ENCODE measurements at places on chromosomes 11 and 22. TPM values are rescaled to one million over a fixed set of nuclear protein-coding genes. Genes with fewer than 3 reads are reported as not detected.

GRCh38 chr11:1481483-1481825 is 5.1 kb downstream of the MOB2 start:
- H3K4me3 ChIP-seq: no peak overlapping the region
- no peaks in the 10 kb centered on the region for H3K27me3 ChIP-seq
- DNase-seq: no peak
- no peak overlapping the region for H3K27ac ChIP-seq

GRCh38 chr11:70423523-70424505 is 25.5 kb downstream of the CTTN start:
- peaks cover 11% of the 10 kb centered on the region for H3K4me1 ChIP-seq
- peak; percentile 82 for DNase-seq
- H3K4me3 ChIP-seq: no peak overlapping the region
- no peaks in the 10 kb centered on the region for H3K27me3 ChIP-seq
- peak overlapping the region; percentile 22 for H3K27ac ChIP-seq

GRCh38 chr11:116777056-116777455 is 4.3 kb upstream of the BUD13 start:
- H3K4me1 ChIP-seq: peaks cover 9% of the 10 kb centered on the region
- DNase-seq: peak; percentile 50
- no peak overlapping the region for H3K4me3 ChIP-seq
- H3K36me3 ChIP-seq: peaks cover 57% of the 10 kb centered on the region
- peak overlapping the region; percentile 31 for H3K27ac ChIP-seq

GRCh38 chr11:86704710-86705109 is 32.3 kb upstream of the ME3 start:
- no peaks in the 10 kb centered on the region for H3K36me3 ChIP-seq
- no peak overlapping the region for H3K27ac ChIP-seq
- H3K4me3 ChIP-seq: no peak overlapping the region

DNA sequence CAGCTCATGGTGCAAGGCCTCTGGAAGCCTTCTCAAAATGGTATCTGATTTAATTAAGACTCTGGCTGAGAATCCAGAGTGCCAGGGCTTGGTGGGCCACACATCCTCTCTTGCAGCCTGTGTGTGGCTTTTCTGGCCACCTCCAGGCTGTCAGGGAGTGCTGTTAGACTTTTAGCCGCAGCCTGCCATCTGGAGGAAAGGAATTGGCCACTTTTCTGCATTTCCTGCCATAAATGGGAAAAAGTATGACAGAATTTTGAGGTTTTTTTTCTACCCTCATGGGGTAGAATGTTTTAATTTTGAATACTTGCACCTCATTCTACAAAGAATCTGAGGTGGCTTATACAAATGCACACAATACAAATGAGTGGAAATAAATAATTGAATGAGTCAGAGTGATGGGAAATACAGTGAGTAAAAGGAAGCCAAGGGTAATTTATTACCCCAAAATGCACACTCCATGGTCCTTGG is 218.4 kb downstream of the ADAMTS15 start:
- H3K4me3 ChIP-seq: no peak overlapping the region
- H3K36me3 ChIP-seq: no peaks in the 10 kb centered on the region
- no peaks in the 10 kb centered on the region for H3K27me3 ChIP-seq
- DNase-seq: no peak
- H3K4me1 ChIP-seq: no peaks in the 10 kb centered on the region
- H3K27ac ChIP-seq: no peak overlapping the region

Gene BAIAP2L2
- total RNA-seq: 0.13 TPM

Gene OR10V1
- total RNA-seq: not detected
